ENCODE measurements at places on chromosomes 4 and X. TPM values are rescaled to one million over a fixed set of nuclear protein-coding genes. Genes with fewer than 3 reads are reported as not detected.

VCX3B gene
- 29.7 TPM for total RNA-seq

TMPRSS11A gene
- 0.18 TPM for total RNA-seq

ADAMTS3 gene
- 4.0 TPM for total RNA-seq

KLHL15 gene
- total RNA-seq, result 4.7 TPM

HS3ST1 gene
- total RNA-seq, result 1.5 TPM

GRCh38 chrX:121114691-121115090, 67.3 kb downstream of the GLUD2 start:
- DNase-seq, result no peak

GRCh38 chr4:4854649-4855295, 4.7 kb upstream of the MSX1 start:
- no peak for DNase-seq

DNA sequence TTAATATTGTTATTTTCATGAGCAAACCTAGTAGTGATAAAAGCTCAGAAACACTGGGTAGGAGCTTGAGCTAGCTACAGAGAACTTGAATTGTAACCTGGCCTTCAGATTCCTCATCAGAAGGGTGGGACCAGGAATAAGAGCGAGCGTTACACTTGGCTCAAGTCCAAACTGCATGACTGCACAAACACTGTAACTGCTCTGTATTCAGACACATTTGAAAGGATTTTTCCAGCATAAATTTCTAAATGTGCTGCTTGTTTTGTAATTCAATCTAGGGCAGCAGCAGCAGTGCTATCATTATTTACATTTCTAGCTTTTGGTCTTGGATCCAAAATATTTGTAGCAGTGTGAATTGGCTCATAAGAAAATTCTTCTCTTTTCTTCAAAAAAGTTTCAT, 133.0 kb upstream of the TMLHE start:
- no peak for DNase-seq

- no peak for DNase-seq
Observed at GRCh38 chrX:140297273-140297672, 207.6 kb downstream of the SOX3 start.

DNA sequence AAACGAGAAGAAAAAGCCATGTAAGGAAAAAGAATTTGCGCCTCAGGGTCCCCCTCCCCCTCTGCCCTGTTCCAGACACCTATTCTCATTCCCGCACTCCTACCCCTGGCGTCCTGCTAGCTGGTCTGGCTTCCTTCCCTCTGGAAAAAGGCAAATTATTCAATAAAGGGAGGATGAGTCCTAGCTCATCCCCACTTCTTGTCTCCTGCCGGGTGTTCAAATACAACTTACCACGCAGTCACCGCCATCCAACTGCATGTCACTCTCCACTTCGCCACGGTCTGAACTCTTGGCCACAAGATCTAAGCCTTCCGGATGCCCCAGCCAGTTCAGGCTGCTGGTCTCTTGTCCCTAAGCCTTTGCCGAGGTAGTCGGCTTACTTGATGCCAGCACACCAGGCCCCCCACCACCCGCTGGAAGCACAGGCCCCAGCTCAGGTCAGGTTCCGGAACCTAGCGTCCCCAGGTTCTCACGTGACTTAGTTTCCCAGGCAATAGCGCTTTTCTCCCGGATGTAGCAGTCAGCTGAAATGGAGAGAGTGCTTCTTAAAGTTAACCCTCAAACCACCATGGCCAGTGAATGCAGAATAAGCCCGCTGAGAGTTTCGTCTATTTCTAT, 209.6 kb upstream of the SPIN4 start:
- DNase-seq, result peak; percentile 63

DNA sequence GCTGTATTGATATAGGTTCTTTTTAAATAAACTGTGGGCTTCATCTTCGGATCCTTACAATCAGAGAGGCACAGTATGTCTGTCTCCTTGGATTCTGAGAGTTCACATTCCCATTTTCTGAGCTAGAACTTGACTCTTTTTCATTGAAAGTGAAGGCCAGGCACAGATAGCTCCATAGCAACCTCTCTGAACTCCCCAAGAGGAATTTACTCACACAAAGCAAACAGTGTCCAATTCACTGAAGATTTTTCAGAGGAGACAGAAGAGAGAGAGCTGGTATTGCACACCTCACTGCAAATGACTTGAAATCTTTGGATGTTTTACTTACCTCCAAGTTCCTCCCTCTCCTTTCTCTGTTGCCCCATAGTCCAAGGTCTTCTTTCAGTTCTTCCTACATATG, 130.9 kb upstream of the CASK start:
- DNase-seq, result no peak

DNA sequence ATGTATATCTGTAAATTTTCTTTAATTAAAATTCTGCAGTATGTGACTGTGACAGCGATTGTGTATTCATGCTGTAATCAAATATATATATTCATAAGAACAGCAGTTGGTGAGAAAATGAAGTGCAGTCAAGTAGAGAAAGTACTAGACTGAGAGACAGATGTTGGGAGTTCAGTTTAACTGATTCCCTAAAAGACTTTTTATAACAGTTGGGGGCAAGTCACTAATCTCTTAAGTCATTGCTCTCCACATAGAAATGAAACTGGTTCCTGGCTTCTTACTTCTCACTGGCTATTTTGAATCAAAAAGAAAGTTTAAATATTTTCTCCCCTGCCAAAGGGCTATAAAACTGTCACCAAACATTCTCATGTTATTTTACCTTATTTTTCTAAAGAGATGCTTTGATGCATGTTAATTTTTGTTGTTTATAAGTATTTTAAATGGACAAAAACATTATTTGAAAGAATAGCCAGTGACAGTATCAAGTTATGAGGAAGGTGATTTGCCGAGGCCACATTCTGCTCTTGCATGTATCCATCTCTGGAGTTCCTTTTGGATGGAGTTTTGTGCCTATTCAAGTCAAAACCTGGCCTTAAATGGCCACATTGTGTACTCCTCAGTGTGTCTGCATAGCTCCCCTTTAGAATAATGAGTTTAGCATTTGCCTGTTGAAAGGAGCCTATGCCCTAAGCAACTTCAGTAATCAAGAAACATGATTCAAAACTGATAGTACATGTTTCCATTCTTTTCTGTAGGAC, 30.8 kb downstream of the EXOC1 start:
- no peak for DNase-seq

DNA sequence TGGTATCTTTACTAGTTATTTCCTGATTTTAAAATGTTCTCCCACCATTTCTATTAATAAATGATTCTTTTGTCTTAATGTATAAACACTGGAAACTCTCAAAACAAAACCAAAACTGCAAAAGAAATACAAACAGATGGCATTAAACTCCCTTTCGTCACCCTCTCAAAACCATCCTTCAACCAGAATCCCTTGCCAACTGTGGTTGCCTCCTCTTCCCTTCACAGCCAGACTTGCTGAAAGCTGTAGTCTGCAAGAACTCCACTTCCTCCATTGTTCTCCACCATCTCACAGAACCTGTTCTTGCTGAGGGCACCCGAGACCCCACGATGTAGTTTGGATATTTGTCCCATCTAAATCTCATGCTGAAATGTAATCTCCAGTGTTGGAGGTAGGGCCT, 96.5 kb downstream of the WWC2 start:
- no peak for DNase-seq

DNA sequence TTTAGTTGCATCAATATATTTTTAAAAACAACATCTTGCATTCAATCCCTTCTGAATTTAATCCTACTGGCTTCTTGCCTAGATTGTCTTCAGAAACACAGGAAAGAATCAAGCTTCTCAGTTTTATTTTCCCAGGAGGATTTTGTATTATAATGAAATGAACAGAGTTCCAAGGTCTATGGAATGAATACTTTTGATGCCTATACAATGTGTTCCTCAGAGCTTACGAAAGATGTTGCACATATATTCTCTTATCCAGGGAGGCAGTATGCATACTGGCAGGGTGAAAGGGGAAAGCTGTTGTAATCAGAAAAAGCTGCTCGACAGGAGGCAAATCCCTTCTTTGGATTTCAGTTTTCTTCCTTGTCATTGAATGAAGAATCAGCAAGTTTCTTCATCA, 8.8 kb downstream of the TMPRSS11D start:
- no peak for DNase-seq

DNA sequence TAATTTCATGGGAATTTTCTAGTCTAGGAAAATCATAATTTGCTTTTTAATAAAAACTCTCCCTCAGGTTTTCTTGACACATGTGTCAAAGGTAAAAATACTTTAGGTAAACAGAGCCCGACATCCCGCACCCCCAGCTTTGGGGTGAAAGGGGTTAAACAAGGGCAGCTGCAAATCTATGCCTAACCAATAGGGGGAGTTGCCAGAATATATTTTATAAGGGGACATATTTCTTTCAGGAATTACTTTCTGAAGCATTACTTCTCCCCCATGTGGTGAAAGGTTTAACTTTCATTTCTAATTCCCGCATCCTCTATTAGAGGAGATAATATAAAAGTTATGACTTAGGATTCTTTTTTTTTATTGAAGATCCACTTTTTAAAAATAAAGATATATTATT, 53.9 kb upstream of the HEPH start:
- no peak for DNase-seq
